Cortex of kidney (tissue), 1 donor: ENCODE measurements at places on chromosomes 7 and 10.

GRCh38 chr7:10662982-10663884 is 310.4 kb upstream of the PHF14 start:
- DNase-seq, result no peak

- DNase-seq, result no peak
Observed at GRCh38 chr7:144656965-144657517, 178.8 kb downstream of the TPK1 start.

- DNase-seq, result no peak
Observed at GRCh38 chr10:32060347-32060746, 4.1 kb upstream of the KIF5B start.

- no peak for DNase-seq
Observed at GRCh38 chr10:91251430-91252056, 31.1 kb downstream of the PCGF5 start.

- no peak for DNase-seq
Observed at GRCh38 chr7:23971031-23971430, 261.0 kb downstream of the STK31 start.

DNA sequence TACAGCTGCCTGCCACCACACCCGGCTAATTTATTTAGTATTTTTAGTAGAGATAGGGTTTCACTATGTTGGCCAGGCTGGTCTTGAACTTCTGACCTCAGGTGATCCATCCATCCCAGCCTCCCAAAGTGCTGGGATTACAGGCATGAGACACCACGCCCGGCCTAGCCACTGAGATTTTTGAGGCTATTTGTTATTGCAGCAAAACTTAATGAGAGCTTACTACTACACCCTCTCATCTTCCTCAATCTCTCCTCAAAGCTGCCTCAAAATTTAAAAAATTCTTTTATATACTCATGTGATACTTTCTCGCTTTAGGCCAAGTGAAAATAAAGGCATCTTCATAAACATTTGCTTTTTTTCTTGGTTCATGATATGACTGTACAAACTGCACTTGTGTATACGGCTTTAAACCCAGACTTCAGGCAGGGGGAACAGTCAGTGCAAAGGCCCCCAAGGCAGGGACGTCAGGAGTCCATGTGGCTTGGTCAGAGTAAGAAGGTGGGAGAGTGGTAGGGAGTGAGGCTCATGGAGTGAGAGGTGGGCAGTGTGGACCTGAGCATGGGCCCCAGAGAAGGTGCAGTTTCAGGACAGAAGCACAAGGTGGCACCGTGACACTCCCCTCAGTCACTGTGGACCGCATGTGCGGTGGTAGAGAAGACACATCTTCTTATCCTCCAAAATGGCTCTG is 55.5 kb downstream of the SYPL1 start:
- DNase-seq, result no peak

DNA sequence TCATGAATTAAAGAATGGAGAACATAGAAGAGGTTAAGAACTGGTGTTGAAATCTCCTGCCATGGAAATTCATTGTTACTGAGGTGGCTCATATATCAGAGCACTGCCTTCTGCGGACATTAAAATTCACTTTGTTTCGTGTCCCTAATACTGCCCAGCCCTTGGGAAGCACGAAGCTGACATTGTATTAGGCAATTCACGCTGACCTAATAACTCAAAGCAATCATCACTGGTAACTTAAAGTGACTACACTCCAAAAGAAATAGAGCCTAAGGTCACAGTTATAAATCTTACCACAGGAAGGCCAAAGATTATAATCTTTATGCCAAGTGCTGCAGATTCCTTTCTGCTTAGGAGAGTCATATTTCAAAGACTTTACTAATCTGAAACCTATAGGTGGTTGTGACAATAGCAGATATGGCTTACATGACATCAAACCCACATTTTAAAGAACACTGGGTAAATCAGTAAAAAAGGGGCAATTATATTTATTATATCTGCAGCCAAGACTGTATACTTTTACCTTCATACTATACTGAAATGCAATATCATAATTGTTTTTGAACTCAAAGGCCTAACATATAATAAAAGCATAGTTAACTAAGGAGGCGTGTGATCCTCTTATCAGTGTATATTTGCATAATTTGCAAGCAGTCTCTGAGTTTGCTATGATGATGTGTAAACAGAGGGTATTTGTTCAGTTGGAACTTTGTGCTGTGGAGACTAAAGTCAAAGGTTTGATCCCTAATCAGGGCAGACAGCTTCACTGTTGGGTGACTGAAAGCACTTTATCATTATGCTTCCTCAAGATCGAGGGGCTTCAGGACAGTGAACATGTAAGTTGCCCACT is 51.9 kb upstream of the CAPZA2 start:
- no peak for DNase-seq

- no peak for DNase-seq
Observed at GRCh38 chr7:111803015-111803758, 240.9 kb upstream of the IMMP2L start.
